ENCODE measurements at places on chromosomes 4 and X.

DNA sequence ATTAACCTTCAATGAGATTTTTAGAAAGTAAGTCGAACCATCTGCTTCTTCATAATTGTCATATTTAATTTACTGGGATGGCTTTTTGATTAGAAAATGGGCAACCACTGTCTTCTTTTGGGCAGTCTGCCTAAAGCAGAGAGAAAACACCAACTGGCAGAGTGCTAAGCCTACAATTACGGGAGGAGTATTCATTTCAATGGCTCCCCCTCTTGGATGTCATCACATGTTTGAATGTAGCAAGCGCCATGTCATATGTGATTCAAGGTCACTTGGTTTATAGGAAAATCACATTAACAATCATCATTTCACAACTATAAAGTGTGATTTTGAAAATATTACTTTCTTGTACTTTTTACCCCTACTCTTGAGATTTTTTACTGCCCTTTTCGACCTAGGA lies 261.9 kb downstream of the FRMPD4 start:
- DNase-seq = no peak

DNA sequence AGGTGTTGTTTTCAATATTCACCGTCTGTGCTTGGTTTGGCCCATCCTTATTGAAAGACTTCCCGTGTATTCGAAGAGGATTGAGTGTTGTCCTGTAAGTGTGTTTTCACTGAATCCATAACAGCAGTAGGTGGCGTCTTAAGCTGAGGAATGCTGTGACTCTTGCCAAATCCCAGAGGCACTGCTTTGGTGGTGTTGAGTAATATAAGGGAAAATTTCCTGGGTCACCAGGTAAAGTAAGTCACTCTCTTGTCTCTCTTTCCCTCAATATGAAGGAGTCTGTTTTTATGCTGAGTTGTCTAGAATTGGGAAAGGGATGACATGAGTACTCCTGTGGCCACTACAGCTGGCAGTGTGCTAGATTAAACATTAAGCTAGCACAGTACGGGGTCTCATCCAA lies 146.7 kb upstream of the ZXDB start:
- DNase-seq = no peak

DNA sequence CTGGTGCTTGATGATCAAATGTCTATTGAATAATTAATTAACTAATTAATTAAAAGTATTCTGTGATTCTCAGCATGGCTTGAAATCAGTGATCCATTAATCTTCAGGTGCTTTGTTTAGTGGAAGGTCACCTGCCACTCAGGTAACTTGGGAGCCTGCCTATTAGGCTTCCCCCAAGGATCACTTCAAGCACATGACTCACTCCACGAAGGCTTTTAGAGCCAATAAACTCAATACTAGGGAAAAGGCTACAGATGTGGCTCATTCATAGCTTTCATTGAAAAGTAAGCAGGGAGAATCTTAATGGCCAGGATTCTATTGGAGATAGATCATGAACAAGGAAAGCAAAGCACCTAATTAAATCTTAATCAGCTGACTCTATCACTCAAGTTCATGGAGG lies 21.3 kb downstream of the AREG start:
- DNase-seq = no peak

DNA sequence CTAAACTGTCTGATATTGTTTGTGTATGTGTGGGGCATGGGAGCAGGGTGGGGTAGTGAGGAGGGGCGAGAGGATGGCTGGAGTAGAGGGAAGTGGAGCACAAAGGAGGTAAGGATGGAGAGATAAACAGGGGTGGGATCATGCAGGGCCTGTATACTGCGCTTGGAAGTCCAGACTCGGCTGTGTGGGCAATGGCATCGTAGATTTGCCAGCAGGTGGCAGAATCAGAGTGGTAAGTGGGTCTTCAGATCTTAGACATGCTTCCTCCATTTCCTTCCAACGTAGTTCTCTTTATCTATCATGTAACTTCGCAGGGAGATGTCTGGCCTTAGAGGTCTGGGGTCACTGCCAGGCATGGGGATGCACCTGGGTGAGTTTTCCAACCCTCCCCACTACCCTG lies 155.5 kb downstream of the PDGFRA start:
- DNase-seq = no peak

All from effector memory CD8-positive, alpha-beta T cell (primary cell).